ENCODE measurements at places on chromosomes 4 and X.
A peak's percentile ranks its signal among the peaks of the same experiment; 100 is the strongest.

DNA sequence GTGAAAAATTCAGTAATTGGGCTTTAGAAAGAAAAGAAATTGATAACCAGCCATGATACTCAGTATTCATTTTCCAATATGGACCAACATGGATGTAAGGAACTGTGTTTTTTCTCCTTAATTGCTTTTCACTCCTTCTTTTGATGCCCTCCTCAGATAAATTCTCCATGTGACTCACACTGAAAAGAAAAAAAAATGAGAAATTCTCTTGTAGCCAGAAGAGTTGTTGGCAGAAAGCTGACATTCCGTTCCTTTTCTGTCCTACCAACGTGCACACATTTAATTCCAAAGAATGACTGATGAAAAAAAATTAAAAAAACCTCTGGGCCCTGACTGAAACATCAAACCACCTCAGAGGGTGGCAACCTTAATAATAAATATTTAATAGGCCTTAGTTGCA lies 153.1 kb downstream of the AMELX start:
- no peak for DNase-seq

- no peak for DNase-seq
Observed at GRCh38 chrX:13009844-13010243, 34.6 kb downstream of the FAM9C start.

DNA sequence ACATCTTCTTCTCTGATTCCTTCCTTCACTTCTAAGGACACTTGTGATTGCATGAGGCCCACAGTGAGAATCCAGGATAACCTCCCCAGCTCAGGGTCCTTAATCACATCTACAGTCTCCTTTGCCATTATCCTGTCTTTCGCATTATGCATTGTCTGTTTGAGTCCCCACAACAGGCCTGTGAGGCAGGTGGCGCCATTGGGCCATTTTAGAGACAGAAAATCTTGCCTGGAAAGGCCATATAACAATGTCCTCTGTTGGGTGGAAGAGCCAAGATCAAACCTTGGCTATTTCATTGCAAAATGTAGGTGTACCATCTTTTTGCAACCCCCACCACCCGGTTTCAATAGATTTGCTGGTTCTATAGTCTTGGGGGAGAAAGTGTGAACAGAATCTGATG lies 11.8 kb upstream of the DCUN1D4 start:
- DNase-seq: peak; percentile 67

DNA sequence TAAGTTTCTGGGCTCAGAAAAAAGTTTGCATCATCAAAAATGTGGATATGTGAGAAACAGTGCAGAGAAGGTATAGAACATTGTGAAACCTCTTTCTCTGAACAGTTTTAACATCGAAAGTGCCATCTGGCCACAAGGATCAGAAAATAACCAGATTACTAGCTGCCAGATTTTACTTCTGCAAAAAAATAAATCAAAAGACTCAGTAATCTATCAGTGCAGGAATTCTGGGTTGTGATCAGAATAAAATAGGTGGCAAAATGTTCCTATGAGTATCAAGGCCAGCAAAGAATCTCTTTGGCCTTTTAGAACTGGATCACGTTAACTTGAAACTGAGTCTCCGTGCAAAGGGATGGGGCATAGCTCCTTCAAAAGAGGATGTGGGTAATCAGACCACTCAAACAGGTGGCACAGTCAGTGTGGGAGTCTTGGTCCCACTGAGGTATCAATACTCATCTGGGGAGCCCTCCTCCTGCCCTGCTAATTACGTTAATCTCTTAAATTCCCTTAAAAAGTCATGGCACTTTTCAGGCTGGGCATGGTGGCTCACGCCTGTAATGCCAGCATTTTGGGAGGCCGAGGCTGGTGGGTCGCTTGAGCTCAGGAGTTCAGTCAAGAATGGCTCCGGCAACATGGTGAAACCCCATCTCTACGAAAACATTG lies 26.7 kb upstream of the RBM47 start:
- no peak for DNase-seq

- DNase-seq: no peak
Observed at GRCh38 chrX:9558615-9559014, 93.8 kb downstream of the TBL1X start.

DNA sequence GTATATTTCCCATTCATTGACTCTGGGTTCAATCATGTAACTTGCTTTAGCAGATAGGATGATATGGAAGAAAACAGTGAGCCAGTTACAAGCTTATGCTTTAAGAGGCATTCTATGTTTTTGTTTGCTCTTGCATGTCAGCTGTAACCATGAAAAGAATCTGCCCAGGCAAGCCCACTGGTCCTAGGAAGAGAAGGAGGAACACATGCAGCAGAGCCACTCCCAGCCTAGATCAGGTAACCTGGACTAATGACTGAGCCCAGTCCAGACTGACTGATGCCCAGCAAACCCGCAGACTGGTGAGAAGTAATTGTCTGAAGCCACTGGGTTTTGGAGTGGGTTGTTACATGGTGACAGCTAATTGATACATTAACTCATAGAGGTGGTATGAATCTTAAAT lies 167.9 kb downstream of the COL4A6 start:
- DNase-seq: no peak

GRCh38 chrX:9390121-9390520 lies 74.7 kb upstream of the TBL1X start:
- no peak for DNase-seq

DNA sequence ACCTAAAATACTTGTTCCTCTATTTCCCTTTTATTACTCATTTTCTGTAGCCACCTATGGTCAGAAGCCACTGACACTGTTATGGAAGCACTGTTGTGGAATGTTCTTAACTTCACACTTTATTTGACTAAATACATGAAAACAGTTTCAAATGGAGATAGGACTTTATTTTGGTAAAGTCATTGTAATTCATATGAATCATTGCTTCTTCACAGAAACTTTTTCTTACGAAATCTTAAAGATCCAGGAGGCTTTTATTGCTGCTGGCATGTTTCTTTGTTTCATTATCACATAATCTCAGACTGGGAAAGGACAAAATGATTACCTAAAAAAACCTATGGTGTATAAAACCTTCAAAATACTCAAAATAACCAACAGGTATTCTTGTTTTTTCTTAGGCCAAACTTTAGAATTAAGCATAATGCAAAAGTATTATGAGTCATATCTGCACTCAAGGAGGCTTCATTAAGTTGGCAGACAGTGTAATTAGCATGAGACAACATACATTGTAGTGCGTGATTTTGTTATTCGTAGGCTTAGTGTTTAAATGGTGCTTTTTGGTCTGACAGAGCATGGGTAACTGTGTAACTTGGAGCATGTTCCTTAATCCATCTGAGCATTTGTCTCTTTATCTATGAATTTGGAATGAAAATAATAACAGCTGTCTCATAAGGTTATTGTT lies 58.0 kb downstream of the SH3BGRL start:
- DNase-seq: no peak

GRCh38 chr4:176794151-176794550 lies 1.4 kb upstream of the VEGFC start:
- no peak for DNase-seq

DNA sequence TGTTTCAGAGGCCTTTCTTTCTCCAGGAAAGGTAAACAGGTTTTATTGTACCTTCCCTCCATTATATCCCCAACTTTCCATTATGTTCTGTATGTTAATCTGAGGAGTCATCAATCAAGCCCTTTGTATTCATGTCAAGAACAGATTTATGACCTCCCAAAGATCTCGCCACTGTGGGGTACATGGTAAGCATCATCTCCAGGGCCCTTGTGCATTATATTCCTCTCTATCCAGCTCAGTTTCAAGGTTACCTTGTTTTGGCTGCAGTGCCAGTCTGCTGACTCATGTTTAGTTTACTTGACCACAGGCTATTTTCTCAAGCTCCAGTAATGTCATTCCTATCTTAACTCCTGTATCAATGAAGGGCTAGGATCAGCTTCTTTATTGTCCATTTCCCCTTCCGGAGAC lies 125.1 kb upstream of the FRMPD4 start:
- no peak for DNase-seq

GRCh38 chrX:132146456-132146855 lies 18.6 kb upstream of the FRMD7 start:
- no peak for DNase-seq

- no peak for DNase-seq
Observed at GRCh38 chr4:85805891-85806290, 330.9 kb downstream of the ARHGAP24 start.

DNA sequence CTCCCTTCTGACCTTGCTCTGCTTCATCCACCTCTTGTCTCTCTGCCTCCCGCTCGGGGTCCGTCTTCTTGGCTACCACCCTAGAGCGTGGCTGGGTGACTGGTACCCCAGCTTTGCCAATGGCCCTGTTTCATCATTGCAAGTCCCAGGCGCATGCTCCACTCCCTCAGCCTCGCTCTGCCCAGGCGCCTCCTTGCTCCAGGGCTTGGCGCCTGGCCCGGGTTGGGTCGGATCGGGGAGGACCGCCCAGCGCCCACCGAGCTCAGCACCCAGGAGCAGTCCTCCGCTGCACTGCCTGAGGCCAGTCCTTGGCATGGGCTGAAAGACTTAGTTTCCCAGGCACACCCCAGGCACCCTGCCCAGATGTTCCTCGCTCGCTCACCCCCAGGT lies 577 bp downstream of the BGN start:
- DNase-seq: no peak

- no peak for DNase-seq
Observed at GRCh38 chrX:154727418-154727817, 23.5 kb downstream of the GAB3 start.

DNA sequence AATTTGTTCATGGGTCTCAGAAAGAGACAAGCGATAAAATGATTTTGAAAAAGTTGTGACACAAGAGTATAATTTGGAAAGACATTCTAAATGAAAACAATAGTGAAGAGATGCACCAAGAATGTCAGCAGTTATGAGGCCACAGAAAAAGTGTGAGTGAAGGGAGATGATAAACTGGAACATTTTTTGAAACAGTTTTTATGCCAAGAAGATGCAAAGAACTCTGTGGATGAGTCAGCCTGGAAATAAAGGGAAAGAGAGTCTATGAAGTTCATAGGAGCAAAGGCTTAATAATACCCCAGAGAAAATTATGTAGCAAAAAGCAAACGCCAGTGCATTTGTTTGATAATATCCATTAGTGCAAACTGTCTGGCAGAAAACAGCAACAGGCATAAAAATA lies 188.4 kb upstream of the TBC1D9 start:
- DNase-seq: no peak

- no peak for DNase-seq
Observed at GRCh38 chr4:95155759-95156451, 392.9 kb downstream of the UNC5C start.

GRCh38 chr4:97747945-97748344 lies 395.3 kb downstream of the STPG2 start:
- no peak for DNase-seq

DNA sequence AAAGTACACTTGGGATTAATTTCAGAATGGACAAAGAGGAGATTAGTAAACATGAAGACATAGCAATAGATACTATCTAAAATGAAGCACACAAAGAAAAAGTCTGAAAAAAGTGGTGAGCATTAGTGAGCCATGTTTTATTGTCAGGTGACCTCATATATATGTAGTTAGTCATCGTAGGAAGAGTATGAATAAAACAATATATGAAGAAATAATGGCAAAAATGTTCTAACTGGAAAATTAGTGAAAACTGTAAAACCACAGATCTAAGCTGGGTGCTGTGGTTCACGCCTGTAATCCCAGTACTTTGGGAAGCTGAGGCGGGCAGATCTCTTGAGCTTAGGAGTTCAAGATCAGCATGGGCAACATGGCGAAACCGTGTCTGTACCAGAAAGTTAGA lies 67.9 kb downstream of the RBPJ start:
- no peak for DNase-seq

GRCh38 chr4:159290321-159291030 lies 187.6 kb downstream of the RAPGEF2 start:
- no peak for DNase-seq

DNA sequence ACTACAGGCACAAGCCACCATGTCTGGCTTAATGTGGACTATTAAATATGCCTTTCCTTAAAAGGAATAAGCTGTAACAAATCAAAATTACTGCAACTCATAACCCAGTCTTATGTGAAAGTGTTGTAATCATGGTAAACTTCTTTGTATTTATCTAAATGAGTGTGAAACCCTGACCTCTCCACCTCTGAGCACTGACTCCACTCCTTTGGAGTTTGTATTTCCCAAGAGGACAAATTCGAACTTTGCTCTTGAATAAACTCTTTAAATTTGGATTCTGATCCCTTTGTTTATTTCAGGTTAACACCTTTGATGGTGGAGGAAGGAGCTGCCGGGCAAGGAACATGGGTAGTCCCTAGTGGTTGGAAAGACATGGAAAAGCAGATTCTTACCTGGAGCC lies 48.3 kb upstream of the FAM9A start:
- no peak for DNase-seq

- DNase-seq: peak; percentile 50
Observed at GRCh38 chr4:37890801-37891259, at the start of gene TBC1D1. Gene TBC1D1 (plus strand): TSS chr4:37891084. CDS start chr4:37902096, 11,012 bp downstream.

DNA sequence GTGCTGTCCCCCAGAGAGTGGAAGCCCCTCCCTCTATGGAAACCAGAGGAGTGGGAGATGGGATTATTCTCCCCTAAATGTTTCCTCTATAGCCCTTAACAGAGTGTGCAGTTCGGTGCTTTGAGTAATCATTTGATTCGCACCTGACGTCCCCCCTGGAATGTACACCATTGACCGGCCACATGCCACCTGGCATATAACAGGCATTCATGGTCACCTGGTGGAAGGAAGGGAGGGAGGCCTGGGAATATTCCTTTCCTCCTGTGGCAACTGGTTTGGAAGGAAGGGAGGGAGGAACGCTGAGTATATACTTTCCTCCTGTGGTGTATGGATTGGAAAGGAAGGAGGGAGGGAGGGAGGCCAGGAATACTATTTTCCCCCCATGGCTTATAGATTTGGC lies 77.2 kb downstream of the CRMP1 start:
- DNase-seq: no peak

DNA sequence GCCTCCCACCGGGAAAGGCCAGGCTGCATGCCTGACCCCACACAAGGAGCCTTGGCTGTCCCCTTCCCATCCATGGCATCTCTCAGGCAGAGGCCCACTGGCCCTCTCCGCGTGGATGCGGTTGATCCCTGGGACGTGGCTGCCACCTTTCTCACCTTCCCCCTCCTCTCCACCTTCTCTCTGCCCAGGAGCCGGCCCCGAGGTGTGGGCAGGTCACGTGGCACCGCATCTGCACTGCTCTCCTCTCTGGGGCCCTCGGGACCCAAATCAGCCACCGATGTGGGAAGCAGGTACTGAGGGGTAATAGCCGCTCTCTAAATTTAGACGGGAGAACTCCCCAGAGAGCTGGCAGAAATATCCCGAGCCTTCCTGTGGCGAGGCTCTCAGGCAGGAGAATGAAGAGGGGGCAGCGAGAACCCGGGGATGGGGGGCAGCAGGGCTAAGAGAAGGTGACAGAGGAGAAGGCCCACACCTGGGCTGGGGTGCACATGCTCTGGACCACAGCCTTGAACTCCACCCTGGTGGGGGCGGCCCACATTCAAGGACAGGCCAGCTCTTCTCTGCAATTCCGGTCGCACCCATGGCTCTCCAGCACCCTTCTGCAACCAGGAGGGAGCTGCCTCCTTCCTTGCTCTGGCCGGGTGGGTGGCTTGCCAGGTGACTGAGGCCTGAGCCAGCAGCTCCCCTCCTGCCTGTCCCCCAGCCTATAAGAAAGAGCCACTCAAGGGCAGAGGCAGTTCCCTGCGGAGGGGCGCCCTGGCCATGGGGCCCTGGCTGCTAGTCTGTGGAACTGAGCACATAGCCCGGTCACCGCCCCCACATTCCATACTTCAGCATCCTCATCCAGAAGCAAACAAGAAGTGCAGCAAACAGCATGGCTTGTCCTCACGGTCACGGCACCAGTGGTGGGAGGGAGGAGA lies 9.6 kb upstream of the DUSP9 start:
- DNase-seq: no peak
